Cerebellar nuclear complex (tissue), 1 donor: ENCODE measurements at places on chromosomes 3 and 15.

DNA sequence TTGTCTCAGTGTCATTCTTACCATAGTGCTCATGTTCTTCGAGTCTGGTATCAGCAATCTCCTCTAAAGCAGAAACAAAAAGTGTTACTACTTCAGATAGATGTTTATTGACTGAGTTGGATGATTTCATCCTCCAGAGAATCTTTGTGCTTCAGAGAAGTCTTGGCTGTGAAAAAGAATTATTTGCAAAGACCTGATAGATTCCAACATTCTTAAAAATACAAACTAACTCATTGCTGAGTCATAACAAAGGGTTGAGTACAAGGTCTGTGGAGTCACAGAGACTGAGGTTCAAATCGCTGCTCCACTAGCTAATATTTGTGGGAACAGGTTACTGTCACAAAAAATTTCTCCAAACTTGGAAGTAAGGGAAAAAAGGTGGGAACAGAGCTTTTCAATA is 9.0 kb upstream of the STRIT1 start:
- DNase-seq: no peak

GRCh38 chr3:116391296-116392201 is 53.7 kb downstream of the LSAMP start:
- DNase-seq: no peak

- no peak for DNase-seq
Measured at GRCh38 chr3:131972091-131972490, 62.7 kb downstream of the CPNE4 start.

GRCh38 chr3:171526146-171526545 is 65.9 kb upstream of the TNIK start:
- DNase-seq: no peak

- DNase-seq: peak; percentile 55
Measured at GRCh38 chr15:80977627-80978036, 12.0 kb downstream of the MESD start.

DNA sequence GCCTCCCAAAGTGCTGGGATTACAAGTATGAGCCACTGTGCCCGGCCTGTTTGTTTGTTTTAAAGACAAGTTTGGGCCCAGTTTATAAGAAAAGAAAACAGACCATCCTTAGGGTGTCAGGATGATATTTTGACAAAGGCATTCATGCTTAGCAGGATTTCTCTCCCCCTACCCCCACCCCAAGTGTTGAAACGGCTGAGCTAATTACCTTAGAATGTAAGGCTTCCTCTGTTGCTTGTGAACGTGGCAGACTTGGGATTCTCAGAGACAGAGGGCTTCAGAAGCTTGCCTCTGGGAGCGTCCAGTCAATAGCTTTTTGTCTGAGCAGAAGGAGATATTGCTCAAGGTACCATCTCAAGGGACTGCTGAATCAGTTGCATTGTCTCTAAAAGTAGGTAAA is 24.0 kb downstream of the FLNB start:
- no peak for DNase-seq

GRCh38 chr3:160369784-160370183 is 29.2 kb downstream of the IFT80 start:
- no peak for DNase-seq

- DNase-seq: no peak
Measured at GRCh38 chr3:12246497-12247163, 42.2 kb upstream of the PPARG start.

DNA sequence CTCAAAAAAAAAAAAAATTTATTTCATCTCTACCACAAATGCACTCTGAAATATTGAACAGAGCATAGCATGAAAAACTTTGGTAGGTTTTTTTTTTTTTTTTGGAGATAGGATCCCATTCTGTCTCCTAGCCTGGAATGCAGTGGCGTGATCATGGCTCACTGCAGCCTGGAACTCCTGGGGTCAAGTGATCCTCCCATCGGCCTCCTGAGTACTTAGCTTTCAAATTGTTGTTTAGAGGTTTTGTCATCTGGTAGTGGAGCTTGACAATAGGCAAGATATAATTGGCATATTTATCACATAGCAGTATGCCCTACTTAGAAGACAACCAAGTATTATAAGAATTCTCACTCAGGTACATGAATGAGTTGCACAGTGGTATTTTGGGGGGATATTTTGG is 234.2 kb upstream of the ST8SIA2 start:
- DNase-seq: no peak

- no peak for DNase-seq
Measured at GRCh38 chr15:69858456-69858855, 239.3 kb downstream of the TLE3 start.

DNA sequence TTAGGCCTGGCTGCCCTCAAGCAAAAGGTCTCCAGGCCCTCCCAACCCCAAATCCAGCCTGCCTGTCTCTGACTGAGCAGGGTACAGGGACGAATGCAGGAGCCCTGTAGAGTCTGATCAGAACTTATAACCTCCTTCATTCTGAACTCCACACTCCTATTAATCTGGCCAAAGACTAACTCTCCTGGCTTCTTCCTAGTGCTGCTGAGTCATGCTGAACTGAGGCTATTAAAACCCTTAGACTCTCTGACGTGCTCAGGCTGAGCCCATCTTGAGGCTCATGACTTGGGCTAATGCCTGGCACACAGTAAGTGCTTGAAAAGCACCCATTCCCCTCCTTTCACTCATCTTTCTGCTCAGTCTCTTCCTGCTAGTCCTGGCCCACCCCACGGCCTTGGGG is 81.9 kb downstream of the NUP210 start:
- no peak for DNase-seq

DNA sequence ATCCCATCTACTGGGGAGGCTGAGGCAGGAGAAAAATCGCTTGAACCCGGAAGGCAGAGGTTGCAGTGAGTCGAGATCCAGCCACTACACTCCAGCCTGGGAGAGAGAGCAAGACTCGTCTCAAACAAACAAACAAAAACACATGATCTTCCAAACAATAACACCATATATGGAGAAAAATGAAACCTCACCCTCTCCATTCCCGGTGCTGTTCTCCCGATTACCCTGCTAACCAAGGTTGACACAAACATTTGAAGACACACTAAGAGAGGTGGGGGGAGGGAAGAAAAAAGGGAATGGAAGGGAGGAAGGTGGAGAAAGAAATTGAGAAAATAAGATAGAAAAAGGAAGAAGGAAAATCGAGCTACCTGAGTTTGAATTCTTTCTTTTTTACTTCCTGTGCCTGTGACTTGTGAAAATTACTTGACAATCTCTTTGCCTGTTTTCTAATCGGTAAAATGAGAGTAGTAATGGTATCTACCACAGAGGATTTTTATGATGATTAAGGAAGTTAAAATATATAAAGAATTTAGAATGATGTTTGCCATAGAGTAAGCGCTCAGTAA is 1.1 kb upstream of the PLSCR2 start:
- no peak for DNase-seq

GRCh38 chr3:129065720-129066073 is 5.1 kb downstream of the GP9 start:
- no peak for DNase-seq

- DNase-seq: no peak
Measured at GRCh38 chr15:35850284-35850683, 304.3 kb upstream of the DPH6 start.

DNA sequence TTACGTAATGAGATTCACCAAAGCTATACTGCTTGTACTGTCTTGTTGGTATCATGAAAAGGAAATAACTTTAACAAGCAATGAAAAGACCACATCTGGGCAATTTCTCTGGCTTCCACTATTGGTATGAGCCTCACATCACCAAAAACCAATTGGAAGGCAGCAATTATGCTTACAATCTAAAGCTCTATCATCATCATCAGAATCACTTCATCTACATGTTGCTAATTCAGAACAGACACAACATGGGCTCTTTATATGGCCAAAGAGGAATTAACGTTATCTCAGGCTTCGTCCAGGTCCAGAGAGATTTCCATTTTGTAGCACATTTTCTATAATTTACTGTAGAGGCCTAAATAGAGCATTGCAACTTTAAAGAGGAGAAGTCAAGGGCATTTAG is 36.6 kb upstream of the SLCO3A1 start:
- no peak for DNase-seq

- DNase-seq: no peak
Measured at GRCh38 chr3:69712269-69712668, 27.0 kb upstream of the MITF start.
